ENCODE measurements at places on chromosomes 4 and X.
A peak's percentile ranks its signal among the peaks of the same experiment; 100 is the strongest.

GRCh38 chr4:108301545-108302251 is 133.0 kb upstream of the LEF1 start:
- no peak for DNase-seq

GRCh38 chrX:136767104-136767941 is 13.4 kb downstream of the ARHGEF6 start:
- DNase-seq: peak; percentile 38

GRCh38 chr4:163350672-163351071 is 7.0 kb downstream of the NPY5R start:
- DNase-seq: no peak

GRCh38 chrX:71622576-71623450 is 4.5 kb upstream of the CXCR3 start:
- DNase-seq: peak; percentile 35

DNA sequence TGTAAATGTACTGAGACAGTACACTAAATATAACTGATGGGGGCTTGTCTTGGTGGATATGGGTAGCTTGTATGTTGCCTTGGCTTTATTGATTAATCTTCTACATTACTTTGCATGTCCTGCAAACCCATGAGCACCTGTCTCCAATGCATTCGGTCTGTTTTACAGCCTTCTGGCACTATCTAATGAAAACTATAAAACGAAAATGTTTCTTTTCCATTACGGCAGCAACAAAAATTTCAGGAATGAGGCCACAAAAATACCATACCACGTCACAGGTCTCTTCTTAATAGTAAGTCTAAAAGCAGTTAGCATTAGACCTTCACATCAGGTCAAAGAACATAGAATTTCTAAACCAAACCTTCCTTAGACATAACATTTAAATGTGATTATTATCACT is 49.8 kb downstream of the EDNRA start:
- peak; percentile 45 for DNase-seq

GRCh38 chrX:153769865-153770600 is 6.0 kb downstream of the PLXNB3 start:
- DNase-seq: no peak

- no peak for DNase-seq
Measured at GRCh38 chr4:173214231-173214630, 45.6 kb downstream of the GALNT7 start.

DNA sequence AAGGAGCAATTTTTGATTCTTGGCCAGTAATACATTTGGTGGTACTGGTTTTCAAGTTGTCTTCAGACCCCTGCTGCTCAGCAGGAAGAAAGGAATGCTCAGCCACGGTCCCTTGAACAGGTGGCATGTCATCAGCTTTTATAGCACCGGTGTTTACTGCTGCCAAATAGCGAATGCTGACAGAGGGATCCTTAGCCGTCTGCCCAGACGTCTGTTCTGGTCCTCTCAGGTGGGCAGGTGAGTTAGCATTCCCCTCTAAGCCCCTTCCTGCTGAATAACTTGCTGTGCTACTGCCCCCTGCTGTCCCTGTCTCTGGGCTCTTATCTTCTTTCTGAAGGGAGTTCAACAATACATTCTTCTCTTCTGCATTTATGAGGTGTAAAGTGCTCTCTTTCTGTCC is 28.4 kb downstream of the BOD1L1 start:
- no peak for DNase-seq

DNA sequence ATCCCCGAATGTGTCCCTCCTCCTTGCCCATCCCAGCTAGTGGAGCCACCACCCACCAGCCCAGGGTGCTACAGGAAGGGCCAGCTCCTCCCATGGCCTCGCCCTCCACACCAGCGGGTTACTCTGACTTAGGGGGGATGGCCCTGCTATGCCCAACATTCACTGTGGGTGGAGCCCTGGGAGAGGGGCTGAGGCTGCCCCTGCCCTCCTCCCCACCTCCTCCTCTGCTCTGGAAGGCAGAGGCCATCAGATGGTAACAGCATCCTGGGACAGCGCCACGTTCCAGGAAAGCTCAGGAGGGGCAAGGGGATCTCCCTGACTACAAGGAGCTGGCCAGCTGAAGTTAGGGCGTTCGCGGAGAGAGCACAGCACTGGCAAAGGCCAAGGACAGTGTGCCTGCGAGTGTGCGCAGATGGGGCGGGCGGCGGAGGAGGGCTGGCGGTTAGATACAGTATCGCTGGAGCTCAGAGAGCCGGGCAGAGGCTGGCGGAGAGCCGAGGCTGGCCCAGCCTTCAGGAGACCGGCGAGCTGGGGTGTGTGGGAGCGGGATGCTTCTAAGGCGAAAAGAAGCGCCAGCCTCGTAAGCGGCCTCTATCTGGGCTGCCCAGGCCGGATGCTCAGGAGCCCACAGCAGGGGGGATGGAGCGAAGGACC is 1.5 kb downstream of the JAKMIP1 start:
- no peak for DNase-seq

DNA sequence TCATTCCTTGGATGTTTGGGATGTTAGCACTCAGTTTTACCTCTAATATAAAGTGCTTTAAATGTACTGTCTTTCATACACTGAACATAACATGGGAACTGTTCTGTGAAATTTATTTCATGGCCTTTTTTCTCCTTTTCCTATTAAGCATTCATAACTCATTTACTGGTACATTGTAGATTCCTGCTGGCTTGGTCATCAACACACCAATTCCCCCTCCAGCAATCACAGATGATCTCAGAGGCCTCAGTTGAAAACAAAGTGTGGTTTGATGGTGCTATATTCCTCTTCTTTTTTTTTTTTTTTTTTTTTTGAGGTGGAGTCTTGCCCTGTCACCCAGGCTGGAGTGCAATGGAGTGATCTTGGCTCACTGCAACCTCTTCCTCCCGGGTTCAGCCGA is 61.9 kb upstream of the FAM47B start:
- peak; percentile 57 for DNase-seq

GRCh38 chr4:122046255-122046654 is 94.4 kb upstream of the TRPC3 start:
- no peak for DNase-seq

DNA sequence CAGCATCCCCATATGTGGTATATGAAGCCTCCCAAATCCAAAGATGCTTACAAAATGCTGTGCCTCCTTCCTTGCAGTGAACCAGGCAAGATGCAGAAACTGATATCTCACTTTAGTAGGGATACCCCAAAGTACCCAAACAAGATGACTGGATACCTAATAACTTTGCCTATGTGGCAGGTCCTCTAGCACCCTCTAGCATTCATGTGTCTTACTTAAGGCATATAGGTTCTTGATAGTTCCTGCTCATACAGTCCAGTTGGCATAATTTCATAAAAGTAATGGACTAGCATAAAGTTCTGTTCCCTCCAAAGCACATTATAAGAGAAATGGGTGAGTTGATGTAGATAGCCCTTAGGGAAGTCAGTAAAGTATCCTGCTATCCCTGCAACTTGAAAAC is 36.8 kb upstream of the SPP1 start:
- DNase-seq: no peak

DNA sequence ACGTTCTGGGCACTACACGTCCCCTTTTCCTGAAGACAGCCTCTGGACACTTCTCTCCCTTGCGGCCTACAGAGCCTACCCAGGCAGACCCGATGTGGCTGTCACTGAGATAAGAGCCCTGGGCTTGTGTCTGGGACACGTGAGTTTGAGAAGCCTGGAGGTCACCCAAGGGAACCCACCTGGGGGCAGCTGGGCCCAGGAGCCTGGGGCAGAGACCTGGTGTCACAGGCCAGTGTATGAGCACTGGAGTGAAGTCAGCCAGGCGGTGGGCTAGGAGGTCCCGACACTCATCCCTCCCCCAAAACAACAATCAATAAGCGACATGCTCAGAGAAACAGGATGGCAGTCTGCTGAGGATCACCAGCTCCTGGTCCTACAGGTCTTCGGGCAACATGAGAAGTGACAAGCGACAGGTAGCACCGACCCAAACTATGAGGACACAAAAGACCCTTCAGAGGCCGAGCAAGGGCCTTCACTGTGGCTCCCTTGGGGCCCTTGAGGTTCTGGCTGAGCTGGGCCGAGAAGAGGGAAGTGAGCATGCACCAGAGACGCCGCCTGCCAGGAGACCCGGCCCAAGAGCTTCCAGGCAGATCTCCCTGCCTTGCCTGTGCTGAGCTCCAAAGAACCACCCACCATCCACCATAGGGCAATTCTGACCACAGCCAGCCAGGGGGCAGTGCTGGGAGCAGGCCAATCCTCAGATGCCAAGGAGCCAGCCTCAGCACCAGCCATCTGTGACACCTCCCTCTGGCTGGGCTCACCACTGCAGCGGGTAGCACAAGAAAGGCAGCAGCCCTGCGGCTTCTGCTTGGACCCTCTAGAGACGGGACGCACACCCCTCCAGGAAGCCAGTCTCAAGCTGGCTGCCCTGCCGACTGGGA is 11.0 kb upstream of the DUSP9 start:
- DNase-seq: no peak

GRCh38 chr4:78543424-78544125 is 8.0 kb upstream of the ANXA3 start:
- no peak for DNase-seq

DNA sequence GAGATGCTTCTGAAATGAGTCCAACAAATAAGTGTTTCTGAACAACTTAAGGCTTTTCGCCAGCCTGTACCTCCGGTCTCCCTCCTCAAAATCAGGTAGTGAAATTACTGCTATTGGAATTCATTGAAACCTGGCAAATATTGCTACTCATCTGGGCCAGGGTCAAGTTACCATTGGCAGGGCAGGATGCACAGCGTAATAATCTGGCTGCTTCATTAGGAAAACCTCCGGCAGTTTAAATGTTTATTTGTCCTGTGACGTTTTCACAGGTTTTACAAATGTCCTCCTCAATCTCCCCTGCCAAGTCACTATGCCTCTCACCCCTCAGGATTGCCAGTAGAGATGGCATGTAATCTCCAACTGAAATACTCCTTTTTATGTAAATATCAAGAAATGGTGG is 92.6 kb upstream of the KDR start:
- no peak for DNase-seq

DNA sequence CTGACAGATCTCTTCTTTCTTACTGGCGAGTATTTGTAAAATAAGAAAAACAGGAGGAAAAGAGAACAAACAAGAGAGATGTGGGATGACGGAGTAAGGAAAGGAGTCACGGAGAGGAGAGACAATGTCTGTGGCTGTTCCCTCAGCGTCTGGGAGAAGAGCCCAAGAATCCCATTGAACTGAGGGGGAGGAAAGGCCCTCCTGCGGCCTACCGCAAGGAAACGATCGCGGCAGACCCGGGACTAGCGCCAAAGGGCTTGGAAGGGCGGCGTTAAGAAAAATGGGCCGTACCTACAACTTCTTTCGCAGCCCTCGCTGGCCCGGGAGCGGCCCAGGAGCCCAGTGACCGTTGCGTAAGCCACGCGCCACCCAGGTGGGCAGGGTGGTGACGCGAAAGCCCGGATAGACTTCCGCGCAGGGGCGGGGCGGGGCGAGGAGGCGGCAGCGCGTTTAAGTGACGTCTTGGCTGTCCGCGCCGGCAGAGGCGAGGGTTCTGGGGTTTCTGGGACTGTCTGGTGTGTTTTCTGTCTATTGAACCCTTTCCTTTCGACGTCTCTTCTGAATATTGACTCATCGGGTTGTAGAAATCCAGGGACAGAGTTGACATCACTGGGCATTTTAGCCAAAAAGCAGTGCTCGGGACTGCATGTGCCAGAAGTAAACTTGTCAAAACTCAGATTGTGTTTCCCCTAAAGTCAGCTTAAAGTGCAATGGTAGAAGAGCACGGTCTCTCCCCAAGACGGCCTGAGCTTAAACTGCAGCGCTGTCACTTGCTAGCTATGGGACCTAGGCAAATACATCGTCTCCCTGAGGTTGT is at the start of gene SLC9B1:
TSS of gene SLC9B1 (minus strand) at position 398 of the 817 bp plus-strand sequence. CDS start 27,994 bp downstream, outside the sequence.
- DNase-seq: peak; percentile 96

- no peak for DNase-seq
Measured at GRCh38 chr4:97942137-97942536, 201.1 kb downstream of the STPG2 start.

GRCh38 chrX:133550665-133551485 is 135.6 kb upstream of the GPC4 start:
- DNase-seq: no peak

- DNase-seq: no peak
Measured at GRCh38 chr4:142875117-142875516, 29.0 kb upstream of the INPP4B start.

DNA sequence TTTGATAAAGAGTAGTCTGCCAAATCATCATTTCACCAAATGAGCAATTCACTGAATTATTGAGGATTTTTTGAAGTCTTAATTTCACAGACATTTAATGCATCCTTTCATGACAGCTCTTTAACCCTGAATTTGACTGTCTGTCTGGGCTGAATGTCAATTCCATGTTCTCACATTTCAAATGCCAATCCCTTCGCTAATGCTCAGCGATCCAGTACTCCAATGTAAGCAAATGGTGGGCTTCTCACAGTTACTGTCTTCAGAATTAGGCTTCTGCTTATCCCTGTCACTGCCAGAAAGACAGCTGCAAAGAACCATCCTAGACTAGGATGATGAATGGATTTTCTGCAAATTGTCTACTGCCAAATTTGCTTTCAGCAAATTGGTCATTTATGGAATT is 36.2 kb upstream of the USP38 start:
- DNase-seq: no peak

GRCh38 chrX:82695066-82695465 is 813.0 kb upstream of the POU3F4 start:
- DNase-seq: no peak

DNA sequence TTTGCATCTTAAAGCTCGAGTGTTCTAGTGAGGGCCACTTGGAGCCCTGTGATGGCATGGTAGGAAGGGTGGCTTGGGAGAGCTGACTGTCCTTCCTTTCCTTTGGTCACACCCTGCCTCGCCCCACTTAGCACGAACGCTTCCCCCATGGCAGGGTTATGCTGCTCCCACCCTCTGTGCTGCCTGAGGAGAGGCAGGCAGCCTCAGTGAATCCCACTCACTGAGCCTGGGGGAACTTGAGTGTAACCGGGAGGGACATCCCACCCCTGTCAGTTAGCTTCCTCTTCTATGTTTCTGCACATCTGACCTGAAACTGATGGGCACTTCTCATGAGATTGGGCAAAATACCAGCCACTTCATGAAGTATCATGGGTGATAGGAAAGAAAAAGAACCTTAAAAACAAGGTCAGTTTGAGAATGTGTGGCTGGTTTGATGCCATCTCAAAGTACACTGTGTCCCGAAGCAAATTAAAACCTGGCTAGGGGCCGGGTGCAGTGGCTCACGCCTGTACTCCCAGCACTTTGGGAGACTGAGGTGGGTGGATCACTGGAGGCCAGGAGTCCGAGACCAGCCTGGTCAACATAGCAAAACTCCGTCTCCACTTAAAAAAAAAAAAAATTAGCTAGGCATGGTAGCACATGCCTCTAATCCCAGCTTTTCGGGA is 10.1 kb downstream of the TKTL1 start:
- no peak for DNase-seq

DNA sequence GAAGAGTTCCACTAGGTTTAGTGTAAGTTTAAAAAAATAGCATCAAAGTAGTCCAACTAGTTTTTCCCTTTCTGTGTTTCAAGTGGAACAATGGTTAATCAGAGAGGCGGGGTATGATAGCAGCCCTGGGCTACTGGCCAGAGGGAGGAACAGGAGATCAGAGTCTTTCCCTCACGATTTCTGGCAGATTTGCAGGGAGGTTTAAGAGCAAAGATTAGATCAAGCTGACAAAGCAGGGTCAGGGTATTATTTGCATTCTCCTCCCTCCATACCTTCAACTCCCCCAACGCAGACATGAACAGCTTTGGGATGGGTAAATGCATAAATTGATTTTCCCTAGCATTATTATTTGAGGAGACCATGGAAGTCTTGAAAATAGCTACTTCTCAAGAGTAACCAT is 277.6 kb upstream of the DIAPH2 start:
- peak; percentile 38 for DNase-seq
